ENCODE measurements at places on chromosomes 7 and 10. TPM values are rescaled to one million over a fixed set of nuclear protein-coding genes. Genes with fewer than 3 reads are reported as not detected.

MCM10 gene
- 5.3 TPM for total RNA-seq

SRRM3 gene
- total RNA-seq = 8.4 TPM

DKK1 gene
- total RNA-seq = 4.1 TPM

NPFFR1 gene
- 2.8 TPM for total RNA-seq

LIPF gene
- total RNA-seq = 2.3 TPM

APBB1IP gene
- 2.0 TPM for total RNA-seq

DYDC2 gene
- 1.8 TPM for total RNA-seq

FUOM gene
- 9.5 TPM for total RNA-seq

PTPRN2 gene
- 10.8 TPM for total RNA-seq

EN2 gene
- total RNA-seq = 0.81 TPM

CCDC126 gene
- total RNA-seq = 97.2 TPM

MMS19 gene
- 253 TPM for total RNA-seq

VWDE gene
- total RNA-seq = 3.3 TPM

LFNG gene
- 18.3 TPM for total RNA-seq

KCNH2 gene
- 247 TPM for total RNA-seq

MUC12 gene
- 6.2 TPM for total RNA-seq

AKR1C8 gene
- 4.3 TPM for total RNA-seq

MMRN2 gene
- 14.9 TPM for total RNA-seq

TMEM26 gene
- 14.9 TPM for total RNA-seq

UROS gene
- total RNA-seq = 62.5 TPM

ZNF212 gene
- total RNA-seq = 23.1 TPM

PNLIPRP3 gene
- total RNA-seq = not detected

CDC14C gene
- total RNA-seq = 4.7 TPM

TSPAN12 gene
- 4.3 TPM for total RNA-seq

DDX56 gene
- 72.8 TPM for total RNA-seq

UNCX gene
- total RNA-seq = 0.24 TPM

MYH16 gene
- 2.0 TPM for total RNA-seq

FXYD4 gene
- total RNA-seq = 1.4 TPM

SPDYE5 gene
- total RNA-seq = 1.4 TPM

TACC2 gene
- 21.3 TPM for total RNA-seq

CPA1 gene
- 3.9 TPM for total RNA-seq

FGFR2 gene
- total RNA-seq = 28.9 TPM

PLEKHS1 gene
- total RNA-seq = 1.1 TPM

SRI gene
- 53.1 TPM for total RNA-seq

NPSR1 gene
- total RNA-seq = not detected

VIPR2 gene
- total RNA-seq = 5.3 TPM

R3HCC1L gene
- total RNA-seq = 38.5 TPM

ITPRID1 gene
- 1.6 TPM for total RNA-seq

ENTPD1 gene
- total RNA-seq = 11.3 TPM

BMPER gene
- 2.8 TPM for total RNA-seq

STMP1 gene
- 36.4 TPM for total RNA-seq

CREM gene
- 156 TPM for total RNA-seq

MET gene
- 3.2 TPM for total RNA-seq

COL28A1 gene
- total RNA-seq = 9.2 TPM

ZPBP gene
- total RNA-seq = 67.0 TPM

SNX10 gene
- total RNA-seq = 5.6 TPM
